Karpas-422 (cell line): ENCODE measurements at places on chromosomes 2 and 18. TPM values are rescaled to one million over a fixed set of nuclear protein-coding genes. Genes with fewer than 3 reads are reported as not detected.
A peak's percentile ranks its signal among the peaks of the same experiment; 100 is the strongest.

BOK gene
- not detected in 2 replicates for total RNA-seq

SCN9A gene
- not detected in 2 replicates for total RNA-seq

ASPRV1 gene
- 0.71 and 1.3 TPM in 2 replicates for total RNA-seq

LIMS3 gene
- total RNA-seq = 0.26 and 0.40 TPM in 2 replicates

CBLN2 gene
- not detected in 2 replicates for total RNA-seq

SALL3 gene
- not detected in 2 replicates for total RNA-seq

ITPRIPL1 gene
- total RNA-seq = 12.4 and 21.2 TPM in 2 replicates

DNA sequence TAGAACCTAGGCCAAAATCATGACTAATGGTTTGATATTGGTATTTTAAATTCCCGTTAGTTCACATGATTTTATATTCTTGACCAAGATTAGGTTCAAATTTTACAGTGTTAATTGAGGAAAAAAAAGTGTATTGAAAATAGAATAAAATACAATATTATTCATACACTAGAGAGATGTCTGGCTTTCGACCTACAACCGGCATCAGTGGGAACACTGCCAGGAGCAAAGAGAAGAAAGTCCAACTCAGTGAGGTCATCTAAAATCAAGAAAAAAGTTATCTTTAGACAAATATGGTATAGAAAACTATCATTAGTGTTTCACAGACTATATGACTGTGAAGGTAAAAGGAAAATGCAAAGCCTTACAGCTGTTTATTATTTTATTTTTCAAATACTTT is 81.5 kb downstream of the PIGN start:
- DNase-seq = no peak
- H3K4me3 ChIP-seq = no peak overlapping the region
- peaks cover 8% of the 10 kb centered on the region for H3K36me3 ChIP-seq

DNA sequence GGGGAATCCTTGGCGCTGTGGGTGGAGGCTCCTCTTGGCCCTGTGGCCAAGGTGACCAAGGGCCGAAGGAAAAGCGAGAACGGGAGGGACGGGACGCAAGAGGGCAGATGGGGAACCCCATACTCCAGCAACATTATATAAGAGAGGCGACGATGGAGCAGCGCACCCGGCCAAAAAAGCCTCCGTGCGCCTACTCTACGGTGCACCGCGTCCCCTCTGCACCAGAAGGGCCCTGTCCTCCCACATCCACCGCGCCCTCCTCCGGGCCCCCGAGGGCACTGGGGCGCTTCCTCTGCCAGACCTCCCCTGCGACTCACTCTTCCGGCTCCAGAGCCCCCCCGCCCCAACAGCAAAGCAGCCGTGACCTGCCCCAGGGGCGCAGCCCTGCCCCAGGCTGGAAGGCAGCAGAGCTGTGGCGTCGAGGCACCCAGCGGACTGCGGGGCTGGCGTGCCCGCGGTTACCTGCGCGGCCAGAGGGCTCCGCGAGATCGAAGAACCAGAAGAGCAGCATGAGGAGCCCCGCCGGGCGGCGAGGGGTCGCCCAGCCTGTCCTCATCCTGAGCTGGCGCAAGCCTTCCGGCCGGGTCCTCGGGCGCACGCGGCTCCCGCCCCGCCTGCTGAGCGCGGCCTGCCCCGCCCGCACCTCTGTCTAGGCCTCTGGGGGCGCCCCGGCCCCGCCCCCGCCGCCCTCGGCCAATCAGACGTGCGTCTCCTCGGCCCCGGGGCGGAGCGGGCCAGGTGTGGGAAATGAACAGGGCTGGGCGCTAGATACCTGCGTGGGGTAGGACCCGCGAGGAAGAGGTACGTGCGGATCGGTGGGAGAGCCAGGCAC is 106.3 kb upstream of the CD302 start:
- H3K27ac ChIP-seq = no peak within 1 kb of the TSS
- H3K4me3 ChIP-seq = peak within 1 kb of the TSS; percentile 19; the same call in 1 of the 2 replicates
- H3K27me3 ChIP-seq = 0 out of 2 replicates have a peak, but pooled peaks cover 2% of the 10 kb centered on the region
- H3K36me3 ChIP-seq = no peaks in the 10 kb centered on the region
- DNase-seq = no peak

- no peaks in the 10 kb centered on the region for H3K4me1 ChIP-seq
- no peaks in the 10 kb centered on the region for H3K27me3 ChIP-seq
- no peak overlapping the region for H3K27ac ChIP-seq
- H3K4me3 ChIP-seq = no peak overlapping the region
- DNase-seq = peak; percentile 94
- H3K36me3 ChIP-seq = no peaks in the 10 kb centered on the region
Measured at GRCh38 chr2:96960153-96960961, 26.0 kb downstream of the FAM178B start.

DNA sequence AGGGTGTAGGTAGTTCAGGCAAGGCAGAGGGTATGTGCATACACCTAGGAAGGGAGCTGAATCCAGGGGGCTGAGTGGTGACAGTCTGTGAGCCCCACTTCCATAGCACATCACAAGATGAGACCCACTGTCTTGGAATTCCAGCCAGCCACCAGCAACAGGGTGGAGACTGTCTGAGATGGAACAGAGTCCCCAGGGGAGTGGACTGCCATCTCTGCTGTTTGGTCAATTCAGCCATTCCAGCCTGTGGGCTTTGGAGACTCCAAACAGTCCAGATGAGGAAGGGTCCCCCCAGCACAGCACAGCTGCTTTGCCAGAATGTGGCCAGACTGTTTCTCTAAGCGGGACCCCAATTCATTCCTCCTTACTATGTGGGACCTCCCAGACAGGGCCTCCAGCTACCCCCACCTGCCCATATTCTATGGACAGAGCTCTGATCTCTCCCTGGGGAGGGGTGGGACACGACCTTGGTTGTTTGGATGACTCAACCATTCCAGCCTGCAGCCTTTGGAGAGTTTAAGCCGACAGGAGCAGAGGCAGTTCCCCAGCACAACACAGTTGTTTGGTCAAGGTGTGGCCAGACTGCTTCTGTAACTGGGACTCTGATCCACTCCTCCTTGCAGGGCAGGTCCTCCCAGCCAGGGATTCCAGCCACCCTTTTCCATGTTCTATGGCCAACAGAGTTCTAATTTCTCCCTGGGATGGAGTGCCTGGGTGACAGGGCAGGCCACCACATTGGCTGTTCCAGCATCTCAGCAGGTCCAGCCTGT is 178.0 kb downstream of the RND3 start:
- H3K27me3 ChIP-seq = no peaks in the 10 kb centered on the region
- H3K27ac ChIP-seq = no peak overlapping the region
- H3K4me3 ChIP-seq = no peak overlapping the region
- no peaks in the 10 kb centered on the region for H3K36me3 ChIP-seq
- H3K4me1 ChIP-seq = no peaks in the 10 kb centered on the region

DNA sequence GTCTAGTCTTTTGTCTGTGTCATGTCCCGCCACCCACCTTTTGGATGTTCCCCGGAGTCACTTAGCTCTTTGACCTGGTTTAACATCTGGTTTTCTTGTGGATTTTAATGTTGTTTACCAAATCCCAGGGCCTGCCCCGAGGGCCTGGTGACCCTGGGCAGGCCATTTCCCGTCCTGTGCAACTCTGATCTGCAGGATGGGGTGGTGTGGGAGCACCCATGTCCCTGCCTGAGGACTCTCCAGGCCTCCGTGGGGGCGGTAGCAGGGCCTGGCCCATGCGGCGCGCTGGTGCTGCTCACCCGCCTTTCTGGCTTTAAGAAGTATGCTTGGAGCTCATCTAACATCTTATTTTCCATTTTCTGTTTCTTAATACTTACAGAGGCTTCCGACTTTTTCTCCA is 10.7 kb downstream of the RAMP1 start:
- no peak for DNase-seq
- peaks cover 6% of the 10 kb centered on the region for H3K4me1 ChIP-seq
- no peaks in the 10 kb centered on the region for H3K36me3 ChIP-seq
- no peak overlapping the region for H3K4me3 ChIP-seq
- no peak overlapping the region for H3K27ac ChIP-seq

GRCh38 chr2:12222554-12222953 is 476.1 kb downstream of the LPIN1 start:
- no peaks in the 10 kb centered on the region for H3K36me3 ChIP-seq
- H3K4me3 ChIP-seq = no peak overlapping the region
- H3K27me3 ChIP-seq = no peaks in the 10 kb centered on the region
- peaks cover 3% of the 10 kb centered on the region for H3K4me1 ChIP-seq

GRCh38 chr2:119197529-119198239 is 25.9 kb upstream of the STEAP3 start:
- H3K4me1 ChIP-seq = peaks cover 4% of the 10 kb centered on the region
- no peaks in the 10 kb centered on the region for H3K36me3 ChIP-seq
- H3K27ac ChIP-seq = no peak overlapping the region
- H3K4me3 ChIP-seq = no peak overlapping the region

DNA sequence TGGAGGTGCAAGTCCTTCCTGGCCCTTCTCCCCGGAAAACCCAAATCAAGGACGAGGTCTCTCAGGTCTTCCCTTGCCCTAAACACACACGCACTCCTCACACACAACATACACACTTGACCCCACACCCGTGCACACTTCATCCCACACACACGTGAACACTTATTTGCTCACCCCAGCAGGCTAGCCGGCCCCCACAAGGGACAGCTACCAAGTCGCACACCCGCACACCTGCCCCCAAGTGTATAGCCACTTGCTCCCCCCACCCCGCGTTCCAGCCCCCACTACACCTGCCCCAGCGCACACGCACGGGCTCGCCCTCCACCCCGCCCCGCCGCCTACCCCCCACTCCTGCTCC is 359 bp downstream of the TGFBRAP1 start:
- peak; percentile 66 for DNase-seq
- H3K4me3 ChIP-seq = peak overlapping the region; percentile 79
- H3K36me3 ChIP-seq = peaks cover 9% of the 10 kb centered on the region; the same call in 1 of the 2 replicates
- H3K27ac ChIP-seq = peak overlapping the region; percentile 4; the same call in 1 of the 2 replicates

DNA sequence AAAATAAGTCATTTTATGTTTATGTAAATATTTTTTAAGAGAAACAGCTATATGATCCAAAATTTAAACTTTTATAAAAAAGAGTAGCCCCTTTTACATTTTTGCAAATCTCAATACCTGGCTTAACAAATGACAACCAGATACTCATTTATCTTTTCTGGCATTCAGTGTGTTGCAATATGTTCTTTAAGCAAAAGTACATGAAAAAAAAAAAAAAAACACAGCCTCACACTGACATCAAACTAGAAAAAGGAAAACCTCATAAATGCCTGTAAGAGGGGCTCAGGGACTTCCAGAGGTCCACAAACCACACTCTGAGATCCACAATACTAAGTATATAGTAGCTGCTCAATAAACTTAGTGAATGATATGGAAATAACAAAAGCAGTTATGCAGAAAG is 21.9 kb downstream of the PPP4R3B start:
- DNase-seq = no peak
- no peaks in the 10 kb centered on the region for H3K4me1 ChIP-seq
- peaks cover 36% of the 10 kb centered on the region for H3K36me3 ChIP-seq

- no peak overlapping the region for H3K27ac ChIP-seq
- peaks cover 34% of the 10 kb centered on the region for H3K4me1 ChIP-seq
- peak overlapping the region; percentile 28; the same call in 1 of the 2 replicates for H3K4me3 ChIP-seq
- H3K36me3 ChIP-seq = no peaks in the 10 kb centered on the region
- DNase-seq = peak; percentile 74
Measured at GRCh38 chr18:57084331-57085271, 62.3 kb upstream of the BOD1L2 start.

- H3K4me3 ChIP-seq = no peak overlapping the region
- no peaks in the 10 kb centered on the region for H3K36me3 ChIP-seq
- no peak overlapping the region for H3K27ac ChIP-seq
Measured at GRCh38 chr18:22044474-22045220, 124.7 kb upstream of the GATA6 start.

DNA sequence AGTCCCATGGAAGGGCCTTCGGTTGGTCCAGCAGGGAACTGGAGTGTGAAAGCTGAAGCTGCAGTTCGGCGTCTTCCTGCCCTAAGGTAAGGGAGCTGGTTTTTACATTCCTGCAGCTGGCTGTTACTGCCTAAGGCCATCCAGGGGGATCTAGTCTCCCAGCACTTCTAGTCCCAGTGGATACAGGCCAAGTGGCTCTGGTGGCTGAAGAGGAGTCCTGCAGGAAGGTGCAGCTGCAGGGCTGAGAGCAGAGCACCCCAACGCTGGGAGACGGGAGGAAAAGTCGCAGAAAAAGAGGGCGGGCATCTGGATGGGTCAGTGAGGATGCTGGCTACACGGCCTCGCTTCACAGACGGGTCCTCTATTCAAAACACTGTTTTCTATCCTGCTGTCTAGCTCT is 225.0 kb upstream of the HS6ST1 start:
- H3K36me3 ChIP-seq = no peaks in the 10 kb centered on the region
- DNase-seq = no peak
- no peak overlapping the region for H3K27ac ChIP-seq
- H3K27me3 ChIP-seq = no peaks in the 10 kb centered on the region

DNA sequence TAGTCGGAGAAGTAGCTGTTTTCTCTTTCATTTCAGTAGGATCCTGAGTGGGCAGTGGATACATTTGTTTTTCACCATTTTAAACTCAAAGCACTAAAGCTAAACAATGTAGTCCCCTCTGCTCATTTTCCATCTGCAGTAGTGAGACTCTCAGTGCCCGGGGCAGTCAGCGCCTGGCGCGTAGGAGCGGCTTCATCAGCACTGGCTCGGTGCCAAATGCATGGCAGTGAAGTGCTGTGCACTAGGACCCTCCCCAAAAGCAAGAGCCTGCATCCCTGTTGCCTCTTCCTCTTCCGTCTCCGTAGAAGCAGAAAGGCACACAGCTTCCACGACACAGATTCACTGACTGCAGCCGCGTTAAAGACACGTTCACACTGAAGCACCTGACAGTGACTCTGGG is 19.0 kb upstream of the ESPNL start:
- H3K4me1 ChIP-seq = no peaks in the 10 kb centered on the region
- no peak for DNase-seq
- H3K27me3 ChIP-seq = no peaks in the 10 kb centered on the region
- H3K4me3 ChIP-seq = no peak overlapping the region

DNA sequence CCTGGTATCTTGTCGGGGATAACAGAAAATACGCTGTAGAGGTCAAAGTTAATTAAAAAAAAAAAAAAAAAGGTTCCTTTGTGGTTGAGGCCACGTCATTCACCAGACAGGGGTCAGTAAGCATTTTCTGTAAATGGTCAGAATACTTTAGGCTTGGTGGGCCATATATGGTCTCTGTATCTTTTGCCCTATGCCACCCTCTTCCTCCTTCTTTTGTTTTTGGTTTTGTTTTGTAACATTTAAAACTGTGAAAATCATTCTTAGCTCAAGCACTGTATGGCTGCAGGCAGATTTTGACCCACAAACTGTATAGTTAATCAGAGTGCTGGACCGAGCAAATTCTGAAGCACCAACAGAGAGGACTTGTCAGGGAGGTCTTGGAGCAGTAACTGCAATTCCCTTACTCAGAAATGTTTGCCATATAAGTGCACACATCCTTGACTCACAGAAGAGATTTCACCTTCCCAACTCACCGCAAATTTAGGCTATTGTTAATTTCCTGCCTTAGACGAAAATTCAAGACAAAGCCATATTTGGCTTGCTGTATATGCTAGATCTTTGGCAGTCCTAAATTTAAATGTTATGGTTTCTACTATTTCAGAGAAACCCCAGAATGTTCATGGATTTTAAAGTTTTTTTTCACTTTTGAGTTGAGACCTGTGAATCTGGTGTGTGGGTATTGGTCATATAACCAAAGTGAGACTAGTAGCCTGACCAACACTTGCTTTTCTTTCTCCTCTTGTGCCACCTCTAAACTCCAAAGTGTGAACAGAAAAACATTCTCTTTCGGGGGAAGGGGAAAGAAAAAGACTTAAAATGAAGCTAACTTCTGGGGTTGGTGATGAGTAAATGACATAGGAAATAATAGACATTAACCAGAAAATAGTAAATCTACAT is 65.4 kb downstream of the DOCK10 start:
- H3K4me3 ChIP-seq = no peak overlapping the region
- DNase-seq = no peak
- H3K4me1 ChIP-seq = no peaks in the 10 kb centered on the region
- H3K27me3 ChIP-seq = no peaks in the 10 kb centered on the region
- no peaks in the 10 kb centered on the region for H3K36me3 ChIP-seq
